RPMI7951 (cell line): ENCODE measurements at places on chromosomes 5 and 9. TPM values are rescaled to one million over a fixed set of nuclear protein-coding genes. Genes with fewer than 3 reads are reported as not detected.

DNA sequence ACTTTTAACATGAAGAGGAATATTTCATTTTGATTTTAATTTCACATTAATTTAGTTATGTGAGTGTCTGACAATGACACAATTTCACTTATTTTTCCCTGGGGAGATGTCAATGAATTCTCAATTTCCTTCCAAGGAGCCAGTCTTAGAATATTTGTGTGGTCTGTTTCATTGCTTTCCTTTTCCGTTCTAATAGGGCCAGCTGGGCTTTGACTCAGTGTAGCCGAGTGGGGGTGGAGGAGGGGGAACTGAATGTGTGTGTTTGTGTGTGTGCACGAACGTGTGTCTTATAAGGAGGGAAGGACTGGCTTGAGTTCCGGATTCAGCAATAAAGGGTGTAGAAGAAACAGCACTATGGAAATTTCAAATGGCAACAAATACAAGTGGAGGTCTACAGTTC lies 100.0 kb downstream of the BASP1 start:
- DNase-seq: peak; percentile 14

DNA sequence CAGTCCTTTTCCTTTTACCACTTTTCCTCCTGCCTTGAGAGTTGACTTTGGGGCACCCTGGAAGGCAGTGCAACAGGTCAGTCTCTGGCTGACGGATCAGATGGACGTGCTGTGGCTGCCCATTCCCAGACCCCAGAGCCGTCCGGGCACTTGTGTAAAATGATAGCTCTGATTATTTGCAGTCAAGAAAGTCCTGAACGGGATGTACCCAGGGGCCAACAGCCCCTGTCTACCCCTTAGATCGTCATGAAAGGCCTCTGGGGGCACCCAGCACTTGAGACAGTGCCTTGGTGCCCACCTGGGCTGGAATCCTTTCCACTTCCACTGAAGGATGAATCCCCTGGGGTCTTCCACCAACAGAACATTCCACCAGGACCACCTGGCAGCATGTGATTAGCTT lies 17.7 kb upstream of the ANGPTL2 start:
- no peak for DNase-seq

DNA sequence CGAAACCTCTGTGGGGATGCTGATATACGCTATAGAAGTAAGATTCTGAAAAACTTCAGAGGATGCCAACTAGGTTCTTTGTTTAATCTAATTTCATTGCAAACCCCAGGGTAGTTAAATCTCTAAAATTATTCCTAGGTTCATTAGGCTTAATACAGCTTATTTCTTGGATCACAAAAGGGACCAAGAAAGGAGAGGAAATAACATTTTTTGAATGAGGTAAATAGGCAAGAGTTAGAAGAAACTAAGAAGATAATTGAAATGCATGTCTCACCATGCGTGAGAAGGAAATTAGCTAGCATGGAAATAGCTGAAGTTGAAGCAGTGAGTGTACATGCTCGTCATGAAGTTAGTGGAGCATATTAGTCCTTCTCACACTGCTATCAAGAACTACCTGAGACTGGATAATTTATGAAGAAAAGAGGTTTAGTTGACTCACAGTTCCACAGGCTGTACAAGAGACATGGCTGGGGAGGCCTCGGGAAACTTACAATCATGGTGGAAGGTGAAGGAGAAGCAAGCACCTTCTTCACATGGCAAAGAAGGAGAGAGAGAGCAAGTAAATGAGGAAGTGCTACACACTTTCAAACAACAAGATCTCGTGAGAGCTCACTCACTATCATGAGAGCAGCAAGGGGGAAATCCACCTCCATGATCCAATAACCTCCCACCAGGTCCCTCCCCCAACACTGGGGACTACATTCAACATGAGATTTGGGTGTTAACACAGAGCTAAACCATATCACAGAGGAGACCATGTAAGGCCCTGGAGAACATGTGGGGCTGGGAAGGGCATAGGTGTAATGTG lies 125.1 kb upstream of the OSMR start:
- no peak for DNase-seq

DNA sequence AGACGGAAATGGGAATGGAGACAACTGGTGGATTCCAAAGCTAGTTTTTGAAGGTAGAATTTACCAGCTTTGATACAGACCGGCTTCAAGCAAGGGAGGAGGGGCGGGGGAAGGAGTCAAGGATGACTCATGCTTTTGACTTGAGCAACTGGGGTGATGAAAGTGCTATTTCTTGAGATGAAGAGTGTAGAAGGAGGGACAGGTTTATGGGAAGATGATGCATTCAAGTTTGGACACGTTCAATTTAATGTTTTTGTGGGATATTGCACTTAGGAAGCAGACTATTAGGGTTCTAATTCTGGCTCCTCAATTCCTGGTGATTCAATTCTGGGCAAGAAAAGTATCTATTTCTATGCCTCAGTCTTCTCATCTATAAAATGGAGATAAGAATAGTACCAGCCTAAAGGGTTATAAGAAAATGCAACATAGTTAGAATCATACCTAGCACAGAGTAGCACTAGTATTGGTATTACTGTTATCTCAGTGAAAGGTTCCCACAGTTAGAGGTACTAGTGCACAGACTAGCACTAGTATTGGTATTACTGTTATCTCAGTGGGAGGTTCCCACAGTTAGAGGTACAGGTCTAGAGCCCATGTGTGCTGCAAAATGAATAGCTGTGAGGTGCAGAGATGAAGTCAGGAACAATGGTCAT lies 4.6 kb downstream of the NIPAL4 start:
- peak; percentile 82 for DNase-seq

DNA sequence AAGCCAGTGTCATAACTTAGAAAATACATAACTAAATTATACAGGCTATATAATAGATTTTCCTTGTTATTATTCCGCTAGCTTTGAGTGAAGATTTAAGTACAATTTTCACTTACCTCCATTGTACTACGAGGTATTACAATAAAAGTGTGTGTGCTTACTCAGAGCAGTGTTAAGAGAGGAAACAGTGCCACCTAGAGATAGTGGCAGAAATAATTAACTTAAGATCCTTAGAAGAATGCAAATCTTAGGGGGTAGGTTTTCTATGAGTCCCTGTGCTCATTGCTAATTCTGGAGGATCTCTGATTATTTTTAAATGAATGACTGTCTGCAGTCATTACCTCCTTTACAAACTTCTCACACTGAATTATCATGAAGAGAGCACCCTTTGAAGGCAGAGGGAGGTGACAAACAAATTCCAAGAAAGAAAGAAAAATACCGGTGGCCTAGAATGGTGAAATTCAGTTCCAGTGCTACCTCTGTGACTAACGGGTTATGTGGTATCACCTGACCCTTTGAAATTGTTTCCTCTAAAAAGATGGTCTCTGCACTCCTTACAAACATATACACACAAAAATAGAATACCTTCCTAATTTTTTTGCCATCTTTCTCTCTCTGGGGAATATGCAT lies 379.8 kb downstream of the TRIM36 start:
- no peak for DNase-seq

GRCh38 chr5:4911646-4912403 lies 228.3 kb upstream of the ADAMTS16 start:
- no peak for DNase-seq

GRCh38 chr9:71628247-71628646 lies 140.1 kb downstream of the CEMIP2 start:
- peak; percentile 5 for DNase-seq

DNA sequence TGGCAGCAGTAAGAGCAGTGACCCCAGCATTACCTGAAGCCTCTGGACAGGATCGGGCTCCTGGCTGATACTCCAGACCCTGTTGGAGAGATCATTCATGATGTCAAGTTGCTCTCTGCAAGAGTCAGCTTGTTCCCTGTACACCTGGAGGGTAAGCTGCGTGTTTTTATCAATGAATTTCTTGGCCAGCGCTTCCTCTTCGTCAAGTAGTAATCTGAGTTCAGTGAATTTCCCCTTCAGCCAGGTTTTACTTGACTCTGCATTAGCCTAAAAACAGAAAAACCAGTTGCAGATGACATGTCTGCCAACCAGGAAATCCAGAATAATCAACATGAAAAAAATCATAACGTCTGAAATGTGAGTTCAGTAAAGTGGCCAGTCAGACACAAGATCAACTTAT lies 19.1 kb downstream of the TRIM14 start:
- no peak for DNase-seq

DNA sequence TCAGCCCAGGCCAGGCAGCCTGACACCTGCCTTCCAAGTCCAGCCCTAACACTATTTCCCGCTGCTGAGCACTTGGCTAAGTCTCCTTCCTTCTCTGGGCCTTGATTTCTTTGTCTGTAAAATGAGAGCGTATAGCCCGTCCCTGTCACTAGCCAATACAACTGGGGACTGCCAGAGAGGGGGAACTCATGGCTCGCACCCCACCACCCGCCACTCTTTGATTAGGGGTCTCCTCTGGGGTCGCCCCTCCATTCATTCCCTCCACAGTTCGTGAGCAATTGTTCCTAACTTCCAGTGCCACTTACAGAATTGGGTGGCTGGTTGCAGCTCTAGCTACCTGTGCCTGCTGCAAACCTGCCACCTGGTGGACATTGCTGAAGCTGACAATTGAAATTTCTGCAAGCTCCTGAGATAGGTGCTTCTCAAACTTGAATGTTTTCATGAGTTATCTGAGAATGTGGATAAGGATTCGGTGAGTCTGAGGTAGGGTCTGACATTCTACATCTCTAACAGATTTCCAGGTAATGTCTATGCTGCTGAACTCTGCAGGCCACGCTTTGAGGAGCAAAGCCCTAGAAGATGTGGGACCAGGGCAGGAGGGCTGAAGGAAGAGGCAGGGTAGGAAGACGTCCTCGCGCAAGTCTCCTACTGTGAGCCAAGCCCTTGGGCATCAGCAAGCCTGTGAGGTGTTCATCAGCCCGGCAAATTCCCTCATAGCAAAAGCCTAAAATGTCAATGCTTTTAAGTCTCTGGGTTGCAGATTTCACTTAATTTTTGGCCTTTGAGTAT lies 13.3 kb upstream of the RECK start:
- DNase-seq: peak; percentile 55

DNA sequence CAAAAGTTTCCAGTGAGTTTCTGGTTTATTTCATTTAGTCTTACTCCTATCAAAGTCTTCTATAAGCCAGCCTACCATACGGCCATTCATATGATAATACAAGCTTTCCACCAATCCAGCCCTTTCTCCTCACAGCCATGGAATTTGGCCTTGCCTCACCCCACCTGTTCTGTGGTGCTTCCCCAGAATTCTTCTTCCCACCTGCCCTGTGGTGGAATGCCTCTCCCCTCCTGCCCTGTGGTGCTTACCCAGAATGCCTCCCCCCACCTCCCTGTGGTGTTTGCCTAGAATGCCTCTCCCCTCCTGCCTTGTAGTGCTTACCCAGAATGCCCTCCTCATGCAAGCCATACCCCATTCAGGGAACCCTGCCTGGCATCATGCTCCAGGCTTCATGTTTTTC lies 90.3 kb upstream of the APC start:
- no peak for DNase-seq

DNA sequence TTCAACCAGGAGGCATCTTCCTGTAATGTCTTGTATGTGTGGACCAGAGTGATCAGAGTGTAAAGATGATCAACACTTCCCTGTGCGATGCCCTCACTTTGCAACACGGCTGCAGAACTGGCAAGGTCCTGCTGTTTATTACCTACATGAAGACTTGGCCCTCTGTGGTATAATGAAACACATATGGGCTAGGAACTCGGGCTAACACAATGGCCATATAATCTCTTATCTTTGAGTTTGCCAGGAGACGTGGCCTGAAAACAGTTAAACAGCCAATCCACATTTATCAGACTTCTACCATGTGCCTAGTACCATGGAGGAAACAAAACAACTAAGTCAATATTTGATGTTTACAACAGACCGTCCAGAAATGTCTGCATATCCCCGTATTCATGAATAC lies 145.5 kb downstream of the ZNF462 start:
- DNase-seq: no peak

DNA sequence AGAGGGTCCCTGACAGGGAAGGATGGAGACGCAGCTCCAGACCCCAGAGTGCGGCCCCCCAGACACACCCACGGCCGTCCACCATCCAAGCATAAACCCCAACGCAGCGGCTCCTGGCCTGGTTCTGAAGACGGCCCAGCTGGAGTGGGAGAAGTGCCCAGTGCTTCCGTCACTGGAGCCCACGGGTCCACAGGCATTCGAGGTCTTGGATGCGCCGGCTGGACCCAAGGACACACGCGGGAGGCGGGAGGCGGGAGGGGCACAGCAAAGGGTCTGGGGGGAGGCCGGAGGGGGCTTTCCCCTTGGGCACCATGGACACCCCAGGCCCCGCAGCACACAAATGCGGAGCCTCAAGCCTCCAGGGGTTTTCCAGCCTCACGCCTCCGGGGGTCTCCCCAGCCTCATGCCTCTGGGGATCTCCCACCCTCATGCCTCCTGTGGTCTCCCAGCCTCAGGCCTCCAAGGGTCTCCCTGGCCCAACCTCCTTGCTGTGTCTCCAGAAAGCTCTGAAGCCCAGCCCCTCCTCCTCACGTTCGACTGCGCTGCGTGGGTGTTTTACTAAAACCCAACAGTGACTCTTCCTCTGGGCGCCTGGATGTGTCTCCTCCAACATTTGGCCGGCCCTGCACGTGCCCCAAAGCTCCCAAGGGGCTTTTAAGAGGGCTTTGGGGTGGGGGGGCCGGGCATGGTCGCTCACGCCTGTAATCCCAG lies 15.2 kb downstream of the EXD3 start:
- DNase-seq: no peak

DNA sequence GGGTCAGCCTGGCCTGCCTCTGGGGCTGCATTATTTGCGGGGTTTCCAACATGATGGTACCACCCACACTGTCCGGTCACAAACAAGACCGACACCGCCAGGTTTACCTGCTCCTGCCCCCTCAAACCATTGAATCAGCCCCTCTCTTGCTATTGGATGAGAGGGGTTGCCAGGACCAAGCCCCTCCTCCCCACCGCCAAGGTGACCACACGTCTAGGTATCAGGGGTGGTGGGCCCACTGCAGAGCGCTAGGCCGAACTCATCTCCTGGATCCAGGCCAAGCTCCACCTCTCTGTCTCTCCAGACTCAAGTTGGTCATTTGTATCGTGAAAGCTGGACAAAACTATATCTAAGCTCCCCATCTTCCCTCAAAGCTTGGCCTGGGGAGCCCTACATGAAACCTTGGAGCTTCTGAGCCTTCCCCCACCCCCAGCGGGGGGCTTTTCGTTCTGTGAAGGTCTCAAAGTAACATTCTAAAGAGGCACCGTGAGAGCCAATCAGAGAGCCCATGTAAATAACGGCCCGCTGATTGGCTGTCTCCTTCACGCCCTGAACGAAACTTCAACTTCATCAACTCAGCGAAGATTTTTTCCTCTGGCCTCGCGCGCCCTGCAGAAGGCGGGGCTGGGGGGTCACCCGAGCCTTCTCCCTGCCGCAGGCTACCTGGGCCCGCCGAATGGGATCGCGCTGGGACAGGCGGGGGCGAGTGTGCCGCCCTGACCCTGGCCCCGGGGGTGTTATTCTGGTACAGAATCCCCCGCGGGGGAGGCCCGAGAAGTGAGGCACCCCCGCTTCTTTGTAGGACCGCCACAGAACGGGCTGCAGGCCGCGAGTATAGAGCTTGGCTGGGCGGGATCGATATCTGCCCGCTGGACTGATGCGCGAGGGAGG lies 49.6 kb upstream of the PSD2 start:
- DNase-seq: peak; percentile 83

Gene STK32A
- 0.84 and 1.8 TPM in 2 replicates for total RNA-seq

Gene ZFP2
- not detected in 2 replicates for total RNA-seq

Gene CSF2
- total RNA-seq: 4.8 and 6.4 TPM in 2 replicates

Gene HOMER1
- 3.6 and 4.9 TPM in 2 replicates for total RNA-seq

Gene LCN9
- not detected in 2 replicates for total RNA-seq

Gene NMUR2
- not detected in 2 replicates for total RNA-seq
